ENCODE measurements at places on chromosomes 2 and 18. TPM values are rescaled to one million over a fixed set of nuclear protein-coding genes. Genes with fewer than 3 reads are reported as not detected.

The DIS3L2 gene
- total RNA-seq, result 25.2 TPM

The GORASP2 gene
- total RNA-seq, result 76.8 TPM

The SIX2 gene
- 9.5 TPM for total RNA-seq

The MFSD6 gene
- 55.3 TPM for total RNA-seq

The ACP1 gene
- total RNA-seq, result 78.8 TPM

The BCL11A gene
- 10.8 TPM for total RNA-seq

The C2orf80 gene
- total RNA-seq, result not detected

The GBX2 gene
- total RNA-seq, result not detected

The SP140 gene
- not detected for total RNA-seq

The CAPN14 gene
- total RNA-seq, result 4.0 TPM

The ELOA2 gene
- total RNA-seq, result not detected

The VWC2L gene
- total RNA-seq, result not detected

The VSNL1 gene
- 21.7 TPM for total RNA-seq

The ADGRF3 gene
- not detected for total RNA-seq

The GKN2 gene
- not detected for total RNA-seq

The RNF144A gene
- total RNA-seq, result 0.99 TPM

The RFX8 gene
- total RNA-seq, result 0.09 TPM

The TNFRSF11A gene
- total RNA-seq, result 3.5 TPM

All from airway epithelial cell (primary cell).